NCI-H1436 (cell line): ENCODE measurements at places on chromosomes 12 and 14.
A peak's percentile ranks its signal among the peaks of the same experiment; 100 is the strongest.

GRCh38 chr12:108724054-108724889 is 7.0 kb downstream of the CORO1C start:
- no peak for DNase-seq

GRCh38 chr12:106238146-106238545 is 9.7 kb downstream of the CKAP4 start:
- no peak for DNase-seq

GRCh38 chr12:66242311-66242710 is 53.3 kb downstream of the IRAK3 start:
- no peak for DNase-seq

- DNase-seq, result no peak
These were observed 20.0 kb downstream of the UTP20 start for GRCh38 chr12:101299931-101300330.

DNA sequence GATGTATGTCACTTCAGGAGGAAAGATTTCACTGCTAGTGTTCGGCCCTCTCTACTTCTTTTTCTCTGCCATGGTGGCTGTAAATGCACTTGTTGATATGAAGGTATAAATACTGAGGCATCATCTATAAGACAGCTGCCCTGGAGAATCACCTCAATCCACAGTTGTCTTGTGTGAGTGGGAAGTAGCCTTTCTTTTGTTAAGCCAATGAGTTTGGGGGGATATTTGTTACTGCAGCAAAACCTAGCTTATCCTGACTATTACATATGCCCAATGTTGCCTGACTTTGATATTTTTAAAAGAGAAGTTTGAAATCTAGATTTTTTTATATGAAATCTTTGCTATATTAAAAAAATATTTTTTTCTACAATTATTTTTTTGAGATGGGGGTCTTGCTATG is 3.3 kb upstream of the JDP2 start:
- DNase-seq, result no peak

DNA sequence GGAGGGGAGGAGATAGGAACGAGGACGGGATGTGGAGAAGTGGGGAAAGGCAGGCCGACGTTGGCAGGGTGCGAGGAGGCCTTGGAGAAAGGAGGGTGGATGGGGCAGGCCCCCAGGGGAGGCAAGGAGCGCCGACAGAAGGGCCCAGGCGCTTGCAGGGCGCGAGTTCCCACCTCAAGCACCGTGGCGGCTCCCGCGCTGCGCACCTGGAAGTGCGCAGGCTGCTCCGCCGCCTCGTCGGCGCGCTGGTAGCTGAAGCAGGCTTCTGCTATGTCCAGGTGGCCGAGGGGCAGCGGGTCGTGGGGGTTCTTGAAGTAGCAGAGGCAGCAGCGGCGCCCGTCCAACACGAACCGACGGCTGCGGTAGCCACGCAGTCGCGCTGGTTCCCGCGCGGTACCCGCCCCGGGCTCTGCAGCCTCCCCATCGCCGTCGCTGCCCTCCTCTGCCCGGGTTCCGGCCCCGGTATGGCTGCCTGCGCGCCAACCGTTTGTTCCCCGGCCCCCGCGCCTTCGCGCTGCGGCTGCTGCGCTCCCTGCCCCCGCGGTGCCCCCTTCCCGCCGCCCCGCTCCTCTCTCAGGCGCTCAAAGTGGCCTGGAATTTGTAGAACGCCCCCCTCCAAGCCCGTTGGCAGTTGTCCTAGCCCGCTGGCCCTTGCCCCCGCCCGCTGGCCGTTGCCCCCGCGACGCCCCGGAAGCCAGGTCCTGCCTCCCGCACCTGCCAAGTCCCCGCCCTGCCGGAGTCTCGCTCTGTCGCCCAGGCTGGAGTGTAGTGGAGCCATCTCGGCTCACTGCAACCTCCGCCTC is 1.1 kb upstream of the ACTR6 start:
- DNase-seq, result peak; percentile 50

- no peak for DNase-seq
These were observed 181.8 kb downstream of the ATXN7L3B start for GRCh38 chr12:74719447-74719846.

- DNase-seq, result no peak
These were observed 113.2 kb upstream of the MED13L start for GRCh38 chr12:116390401-116391335.

GRCh38 chr12:94218233-94218632 is 69.9 kb downstream of the PLXNC1 start:
- no peak for DNase-seq

GRCh38 chr12:77724367-77724957 is 106.2 kb upstream of the NAV3 start:
- DNase-seq, result peak; percentile 53

DNA sequence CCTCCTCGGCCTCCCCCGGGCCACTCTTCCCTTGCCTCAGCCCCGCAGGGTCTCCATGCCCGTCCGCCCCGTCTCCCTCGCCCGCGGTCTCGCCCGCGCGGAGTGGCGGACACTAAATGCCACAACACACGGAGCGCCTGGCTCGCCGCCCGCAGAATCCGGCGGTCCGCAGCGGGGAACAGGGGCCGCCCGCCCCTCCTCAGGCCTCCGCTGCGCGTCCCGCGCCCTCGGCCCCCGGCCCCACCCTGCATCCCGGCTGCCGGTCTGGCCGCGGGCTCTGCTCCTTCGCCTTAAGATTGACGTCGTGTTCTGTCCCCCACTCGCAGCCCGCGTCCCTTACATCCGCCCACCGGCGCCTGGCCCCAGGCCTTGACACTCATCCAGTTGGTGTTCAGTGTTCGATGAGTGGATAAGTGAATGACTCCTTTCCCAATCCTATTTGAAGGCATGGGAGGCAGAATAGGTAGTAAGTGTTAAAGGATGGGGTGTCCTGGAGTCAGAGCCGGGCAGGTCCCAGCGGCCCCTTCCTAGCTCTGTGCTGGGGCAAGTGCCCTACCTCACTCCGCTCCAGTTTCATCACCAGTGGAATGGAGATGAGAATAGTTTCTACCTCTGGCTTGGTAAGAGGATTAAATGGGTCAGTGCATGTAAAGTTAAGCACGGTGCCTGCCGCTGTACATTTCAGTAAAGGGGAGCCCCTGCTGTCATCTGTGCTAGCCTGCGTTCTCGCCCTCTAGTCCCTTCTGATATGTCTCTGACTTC is 622 bp downstream of the TECPR2 start:
- no peak for DNase-seq

GRCh38 chr12:12564911-12565310 is 2.2 kb upstream of the DUSP16 start:
- no peak for DNase-seq

DNA sequence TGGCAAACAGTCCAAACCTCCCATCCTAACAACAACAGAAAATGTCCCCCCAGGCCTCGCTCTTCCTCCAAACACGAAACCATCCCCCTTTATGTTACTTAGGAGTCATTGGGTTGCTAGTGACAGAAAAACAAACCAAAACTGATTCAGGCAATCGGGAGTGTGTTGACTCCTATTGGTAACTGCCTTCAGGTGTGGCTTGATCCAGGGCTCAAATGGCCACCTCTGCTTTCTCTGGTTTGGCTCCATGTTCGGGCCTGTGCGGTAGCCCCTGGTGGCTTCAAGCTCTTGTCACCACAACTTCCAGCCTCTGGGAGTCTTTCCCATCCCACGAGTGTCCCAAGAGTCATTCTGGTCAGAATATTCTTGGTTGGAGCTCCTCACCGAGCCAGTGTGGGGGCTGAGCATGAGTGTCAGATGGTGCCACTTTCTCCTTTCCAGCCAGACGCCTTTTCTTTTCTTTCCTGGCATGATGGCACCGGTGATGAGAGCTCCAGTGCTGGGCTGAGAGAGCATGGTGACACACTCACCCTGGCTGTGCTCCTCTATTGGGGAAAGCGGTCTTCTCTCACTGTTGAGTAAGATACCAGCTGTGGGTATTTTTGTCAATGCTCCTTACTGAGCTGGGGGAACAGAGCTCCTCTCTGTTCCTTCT is 38.6 kb downstream of the NOC4L start:
- DNase-seq, result no peak

DNA sequence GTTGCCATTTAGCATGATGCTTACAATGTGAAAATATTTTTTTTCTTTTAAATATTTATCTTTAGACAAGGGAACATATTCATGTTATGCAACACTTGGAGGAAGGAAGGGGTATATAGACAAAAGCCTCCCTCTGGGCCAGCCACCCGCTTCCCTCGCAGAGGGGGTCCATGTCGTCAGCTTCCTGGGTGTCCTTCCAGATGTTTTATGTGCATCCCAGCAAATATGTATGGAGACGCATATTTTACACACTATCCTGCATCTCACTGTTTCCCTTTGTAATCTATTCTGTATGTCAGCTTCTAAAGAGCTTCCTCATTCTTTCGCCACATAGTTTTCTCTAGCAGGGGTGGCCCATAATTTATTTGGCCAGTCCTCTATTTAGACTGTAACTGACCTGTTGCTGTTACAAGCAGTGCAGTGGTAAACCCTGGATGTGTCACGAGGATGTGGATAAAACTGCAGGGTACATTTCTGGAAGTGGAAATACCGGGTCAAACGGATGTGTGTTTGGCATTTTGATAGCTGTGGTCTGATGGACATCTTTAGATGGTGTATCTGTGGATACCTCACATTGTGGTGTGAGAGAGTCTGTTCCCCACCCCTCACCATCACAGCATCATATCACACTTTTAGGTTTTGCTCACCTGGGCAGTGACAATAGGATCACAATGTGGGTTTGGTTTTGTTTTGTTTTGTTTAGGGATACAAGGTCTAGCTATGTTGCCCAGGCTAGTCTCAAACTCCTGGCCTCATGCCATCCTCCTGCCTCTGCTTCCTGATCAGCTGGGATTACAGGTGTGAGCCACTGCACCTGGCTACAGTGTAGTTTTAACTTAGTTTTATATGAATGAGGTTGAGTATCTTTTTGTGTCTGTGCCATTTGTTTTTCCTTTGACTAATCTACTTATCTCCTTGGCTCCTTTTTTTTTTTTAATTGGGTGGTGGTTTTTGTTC is 31.6 kb downstream of the FAM222A start:
- DNase-seq, result no peak

- DNase-seq, result no peak
These were observed 95.0 kb downstream of the RFLNA start for GRCh38 chr12:124389725-124390441.

GRCh38 chr12:41624571-41624970 is 436.5 kb downstream of the PDZRN4 start:
- no peak for DNase-seq

- no peak for DNase-seq
These were observed 291.2 kb upstream of the SOX5 start for GRCh38 chr12:24240707-24241106.

DNA sequence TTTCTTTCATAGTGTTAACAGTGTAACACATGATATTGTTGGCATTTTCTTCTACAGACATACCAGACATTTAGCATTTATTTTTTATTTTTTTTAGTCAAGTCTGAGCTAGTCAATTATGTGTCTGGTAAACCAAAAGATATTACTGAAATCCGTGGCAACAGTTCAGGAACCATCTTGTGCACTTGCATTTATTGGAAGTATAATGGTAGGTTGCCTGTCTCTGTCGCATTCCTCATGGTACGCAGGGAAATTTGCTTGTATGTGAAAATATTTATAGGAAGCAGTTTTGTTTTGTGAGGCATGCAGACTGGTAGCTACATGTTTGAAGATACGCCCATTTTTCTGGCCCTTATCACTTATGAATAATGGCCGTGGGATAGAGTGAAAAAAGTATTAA is 186.1 kb upstream of the SLC38A2 start:
- DNase-seq, result no peak

DNA sequence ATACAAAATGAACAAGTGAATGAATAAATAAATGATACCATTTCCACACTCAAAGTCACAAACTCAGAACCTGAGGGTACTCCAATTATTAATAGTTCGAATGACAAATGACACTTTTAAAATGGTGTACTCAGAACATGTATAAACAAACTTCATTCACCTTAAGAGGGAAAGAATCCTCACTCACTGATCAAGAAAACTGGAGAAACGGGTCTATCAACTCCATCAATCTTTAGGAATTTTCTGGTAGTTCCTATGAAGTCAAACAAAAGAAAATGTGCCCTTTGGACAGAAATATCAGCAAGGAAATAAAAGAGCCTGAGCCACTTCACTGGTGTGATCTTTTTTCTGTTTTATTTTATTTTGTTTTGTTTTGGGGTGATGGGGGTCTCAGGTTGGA is 5.2 kb upstream of the NRDE2 start:
- DNase-seq, result no peak

DNA sequence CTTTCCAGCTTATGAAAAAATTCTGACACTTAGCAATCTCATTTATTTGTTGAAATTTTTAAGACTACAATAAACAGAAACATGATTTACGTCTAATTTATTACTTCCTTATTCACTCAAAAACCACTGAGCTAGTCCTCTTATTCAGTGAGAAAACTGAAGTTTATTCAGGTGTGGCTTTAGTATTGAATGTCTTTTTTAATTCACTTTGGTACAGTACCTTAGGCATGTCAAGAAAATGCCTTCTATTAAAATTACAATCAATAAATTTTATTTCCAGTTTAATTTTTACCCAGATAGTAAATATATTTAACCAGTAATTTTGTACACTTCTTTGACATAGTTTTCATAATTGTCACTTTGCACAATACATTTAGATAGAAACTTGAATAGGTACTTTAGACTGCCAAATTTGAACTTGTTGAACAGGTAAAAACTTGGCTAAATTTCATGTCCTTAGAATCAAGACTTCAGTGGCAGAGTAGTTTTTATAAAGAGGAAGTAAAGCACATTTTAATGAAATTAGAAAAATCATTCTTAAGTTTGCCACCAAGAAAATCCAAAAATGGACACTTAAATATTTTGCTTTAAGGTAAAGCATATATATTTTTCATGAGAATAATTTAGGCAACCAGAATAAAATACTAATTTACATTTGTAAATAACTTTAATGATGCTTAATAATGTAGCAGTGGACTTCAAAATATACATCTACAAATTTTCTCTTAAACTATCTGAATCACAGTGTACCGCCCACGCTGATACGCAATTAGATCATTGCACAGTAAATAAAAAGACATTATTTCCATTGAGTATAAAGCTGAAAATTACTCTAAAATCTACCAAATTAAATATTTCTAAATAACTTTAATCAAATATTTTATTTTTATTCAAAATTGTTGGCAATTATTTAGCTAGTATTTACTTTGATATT is 159.1 kb downstream of the RASSF9 start:
- DNase-seq, result no peak

DNA sequence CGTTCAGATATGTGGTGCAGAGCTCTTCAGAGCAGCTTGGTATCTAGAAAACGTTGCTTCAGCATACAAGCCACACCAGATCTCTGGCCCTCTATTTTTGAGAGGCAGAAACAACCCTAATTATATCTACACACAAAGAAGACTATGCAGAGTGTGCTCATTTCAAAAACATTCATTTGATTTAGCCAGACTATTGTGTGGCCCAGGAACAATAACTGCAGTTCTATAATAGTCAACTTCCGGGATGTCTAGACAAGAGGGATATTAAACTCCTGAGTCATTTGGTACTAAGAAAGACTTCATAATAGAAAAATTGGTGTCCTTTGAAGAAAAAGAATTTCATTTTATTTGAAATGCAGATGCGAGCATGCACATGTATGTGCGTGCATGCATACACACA is 153.8 kb downstream of the PELI2 start:
- DNase-seq, result peak; percentile 37
